H1 (cell line): ENCODE measurements at places on chromosomes 5 and 9.
A peak's percentile ranks its signal among the peaks of the same experiment; 100 is the strongest.

GRCh38 chr5:134561871-134562296 lies 36.4 kb downstream of the JADE2 start:
- no peak for DNase-seq

GRCh38 chr5:172901012-172901780 lies 58.0 kb upstream of the RPL26L1 start:
- DNase-seq: no peak

DNA sequence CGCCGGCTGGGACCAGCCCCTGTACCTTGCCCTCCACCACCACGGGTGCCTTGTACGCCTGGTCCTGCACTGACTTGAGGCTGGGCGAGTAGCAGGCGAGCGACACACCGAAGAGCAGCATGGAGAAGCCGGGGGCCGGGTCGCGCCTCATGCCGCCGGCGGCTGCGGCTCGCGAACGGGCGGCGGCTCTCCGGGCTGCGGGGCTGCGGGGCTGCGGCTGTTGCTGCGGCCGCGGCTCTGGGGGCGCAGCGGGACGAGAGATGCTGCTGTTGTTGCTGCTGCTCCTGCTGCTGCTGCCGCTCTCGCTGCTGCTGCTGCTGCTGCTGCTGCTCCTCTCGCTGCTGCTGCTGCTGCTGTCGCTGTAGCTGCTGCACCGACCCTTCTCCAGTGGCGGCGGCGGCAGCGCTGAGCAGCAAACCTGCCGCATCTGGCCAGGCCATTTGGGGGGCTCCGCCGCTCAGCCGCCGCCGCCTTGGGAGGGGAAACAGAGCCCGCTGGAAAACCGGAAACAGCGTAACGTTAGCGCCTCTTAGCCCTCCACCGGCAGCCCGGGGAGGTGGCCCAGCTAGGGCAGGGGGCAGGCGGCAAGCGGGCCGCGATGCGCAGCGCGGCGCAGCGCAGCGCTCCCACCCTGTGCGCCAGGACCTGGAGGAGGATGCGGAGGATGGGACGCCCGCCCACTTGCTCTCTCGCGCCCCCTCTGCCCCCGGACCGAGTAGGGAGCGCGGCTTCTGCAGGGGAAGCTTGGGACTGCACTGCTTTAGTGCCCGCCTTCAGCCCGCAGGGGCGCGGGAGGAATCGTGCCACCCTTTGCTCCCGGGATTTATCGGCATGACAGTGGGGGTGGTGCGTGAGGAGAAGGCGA lies at the start of gene NRG2:
Gene NRG2, minus strand, starts transcription at position 657 of the 865 bp plus-strand sequence.
- peak; percentile 46 for DNase-seq

GRCh38 chr9:115328228-115328627 lies 210.3 kb upstream of the TNC start:
- no peak for DNase-seq

DNA sequence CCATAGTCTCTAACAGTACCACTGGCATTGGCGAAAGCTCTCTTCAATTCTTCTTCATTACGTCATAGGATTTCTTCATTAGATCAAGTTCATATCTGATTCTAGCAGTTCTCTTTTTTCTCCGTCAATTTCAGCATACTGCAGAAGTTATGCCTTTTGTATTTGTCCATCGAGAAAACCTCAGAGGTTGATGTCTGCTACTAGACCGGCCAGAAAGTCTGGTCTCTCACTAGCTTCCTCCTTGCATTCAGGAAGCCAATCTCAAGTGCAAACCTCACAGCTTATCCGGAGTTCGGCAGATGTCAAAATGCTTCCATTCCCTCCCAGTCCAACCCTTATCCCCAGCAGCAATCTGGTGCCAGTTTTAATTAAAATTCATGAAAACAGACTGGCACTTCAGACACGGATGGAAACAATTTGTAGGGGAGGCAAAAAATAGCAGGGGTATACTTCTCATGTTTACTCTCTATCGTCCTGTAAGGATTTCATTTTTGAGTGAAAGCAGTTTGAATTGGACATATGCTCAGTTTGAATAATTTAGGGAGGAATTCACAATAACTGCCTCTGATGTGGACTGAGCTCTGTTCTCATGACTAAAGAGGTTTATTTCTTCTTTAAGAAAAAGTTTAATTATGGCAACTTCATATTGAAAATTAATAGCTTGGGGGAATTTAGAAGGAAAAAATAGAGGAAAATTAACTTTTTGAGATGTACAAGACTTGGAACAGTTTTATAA lies 56.4 kb upstream of the TMC1 start:
- DNase-seq: no peak

DNA sequence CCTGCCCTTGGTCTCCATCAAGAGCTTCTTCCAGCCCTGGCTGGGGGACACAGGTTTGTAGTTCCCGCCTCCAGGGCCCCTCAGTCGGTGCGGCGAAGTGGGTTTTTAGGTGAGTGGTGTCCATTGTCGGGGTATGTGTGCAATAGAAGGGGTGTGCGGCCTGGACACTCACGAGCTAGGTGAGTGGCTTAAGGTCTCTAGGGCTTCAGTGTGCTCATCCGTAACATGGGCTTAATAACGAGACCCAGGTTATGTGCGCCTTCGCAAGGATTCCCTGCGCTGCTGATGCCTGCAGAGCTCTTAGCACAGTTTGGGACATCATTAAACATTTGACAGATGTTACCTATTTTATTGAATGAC lies 656 bp downstream of the CEP78 start:
- DNase-seq: no peak

DNA sequence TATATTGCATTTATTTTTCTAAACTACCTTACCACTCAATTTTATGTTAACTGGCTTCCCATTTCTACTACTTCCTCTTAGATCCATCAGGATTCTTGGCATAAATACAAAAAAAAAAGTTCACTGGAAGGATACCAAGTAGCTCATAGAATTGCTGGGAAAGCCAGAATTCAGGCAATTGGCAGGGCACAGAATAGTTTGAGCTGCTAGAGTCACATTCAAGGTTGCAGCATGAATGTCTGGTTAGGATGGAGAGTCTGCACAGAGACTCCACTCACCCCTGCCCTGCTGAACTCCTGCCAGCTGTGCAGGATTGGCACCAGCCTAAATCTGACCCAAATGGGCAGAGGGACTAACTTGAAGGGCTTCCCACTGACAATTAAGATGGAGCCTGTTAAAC lies 4.9 kb upstream of the AMACR start:
- no peak for DNase-seq

GRCh38 chr9:14485366-14485765 lies 171.4 kb upstream of the NFIB start:
- DNase-seq: no peak

GRCh38 chr9:128428644-128429512 lies 8.2 kb downstream of the CERCAM start:
- no peak for DNase-seq

DNA sequence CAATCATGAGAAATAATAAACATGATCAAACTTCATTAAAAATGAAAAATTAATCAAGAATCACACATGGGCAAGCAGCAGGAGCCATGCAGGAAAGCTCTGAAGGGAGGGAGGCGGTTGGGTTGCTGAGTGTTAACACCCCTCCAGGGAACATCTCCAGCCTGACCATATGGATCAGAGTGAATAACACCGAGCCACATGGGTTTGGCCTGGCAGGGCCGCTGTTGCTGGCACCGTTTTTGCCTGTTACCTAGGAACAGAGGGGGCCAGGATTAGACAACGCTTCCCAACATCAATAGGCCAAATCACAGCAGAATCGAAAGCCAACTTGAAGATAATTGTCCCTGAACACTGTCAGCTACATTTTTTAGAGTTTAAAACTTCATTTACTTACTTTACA lies 160.2 kb downstream of the DENND1A start:
- no peak for DNase-seq

GRCh38 chr5:175520321-175520720 lies 42.0 kb downstream of the SFXN1 start:
- no peak for DNase-seq

DNA sequence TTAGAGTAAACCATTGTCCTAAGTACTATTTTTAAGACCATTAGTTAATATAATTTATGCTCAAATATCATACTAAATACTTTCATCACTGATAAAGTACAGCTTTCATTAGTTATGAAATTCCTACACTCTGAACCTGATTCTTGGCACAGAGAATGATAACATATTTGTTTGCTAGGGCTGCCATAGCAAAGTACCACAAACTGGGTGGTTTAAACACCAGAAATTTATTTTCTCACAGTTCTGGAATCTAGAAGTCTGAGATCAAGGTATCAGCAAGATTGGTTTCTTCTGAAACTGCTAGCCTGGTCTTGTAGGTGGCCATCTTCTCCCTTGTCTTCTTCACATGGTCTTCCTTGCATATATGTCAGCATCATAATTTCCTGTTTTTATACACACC lies 608.4 kb downstream of the TLE1 start:
- no peak for DNase-seq

DNA sequence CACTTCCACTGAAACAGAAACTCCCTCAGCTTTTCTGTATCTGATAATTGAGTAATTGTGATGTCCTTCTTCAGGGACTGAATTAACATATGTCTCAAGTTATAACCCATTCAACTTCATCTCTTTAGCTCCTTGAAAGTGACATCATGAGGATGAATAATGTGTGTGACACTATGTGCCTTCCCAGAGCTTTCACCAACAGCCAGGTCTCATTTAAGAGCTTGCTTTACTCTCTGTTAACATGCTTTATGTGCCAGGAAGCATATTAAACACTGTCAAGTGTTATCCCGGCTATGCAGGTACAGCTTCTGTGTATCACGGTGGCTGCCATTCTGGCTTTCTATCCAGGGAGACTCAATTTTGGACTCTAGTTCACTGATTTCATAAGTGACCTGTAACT lies 799.9 kb downstream of the CDH12 start:
- DNase-seq: no peak

- DNase-seq: no peak
Observed at GRCh38 chr9:2816476-2817141, 27.3 kb downstream of the PUM3 start.

- no peak for DNase-seq
Observed at GRCh38 chr9:5278486-5278885, 26.0 kb downstream of the RLN2 start.

GRCh38 chr5:59125011-59125961 lies 542.4 kb downstream of the RAB3C start:
- no peak for DNase-seq

DNA sequence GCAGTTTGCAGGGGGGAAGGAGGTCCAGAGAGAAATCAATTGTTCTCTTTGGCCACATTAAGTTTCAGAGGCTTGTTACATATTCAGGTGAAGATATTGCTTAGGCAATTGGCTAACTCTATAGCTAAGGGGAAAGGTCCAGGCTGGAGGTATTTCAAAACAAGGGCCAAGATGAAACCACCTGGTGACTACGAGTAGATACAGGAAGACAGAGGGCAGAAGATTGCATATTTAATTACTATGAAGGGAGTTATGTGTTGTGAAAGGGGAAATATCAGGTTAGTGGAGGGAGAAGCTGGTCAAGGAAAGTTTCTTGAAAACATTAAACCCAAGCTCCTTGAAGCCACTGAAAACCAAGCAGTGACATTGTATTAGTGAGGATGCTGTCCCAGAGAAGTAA lies 1.9 kb upstream of the RAD23B start:
- DNase-seq: no peak

DNA sequence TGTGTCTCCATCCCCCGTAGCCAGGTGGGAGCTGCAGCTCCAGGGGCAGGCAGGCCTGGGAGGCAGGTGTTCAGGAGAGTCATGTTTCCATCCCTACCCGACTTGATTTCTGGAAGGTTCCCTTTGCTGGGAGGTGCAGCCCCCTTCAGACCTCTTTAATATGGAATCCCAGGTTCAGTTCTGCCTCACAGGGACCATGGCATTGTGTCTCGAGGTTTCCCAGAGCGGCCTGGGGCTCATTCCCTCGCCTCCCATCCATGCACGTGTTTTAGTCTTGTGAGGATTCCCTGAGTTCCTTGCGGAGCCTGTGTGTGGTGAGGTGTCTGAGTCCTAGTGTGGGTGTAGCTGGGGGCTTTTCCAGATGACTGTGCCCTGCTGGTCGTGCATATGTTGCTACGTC lies 16.5 kb upstream of the AHRR start:
- DNase-seq: no peak

GRCh38 chr5:135491552-135492318 lies 39.6 kb upstream of the TIFAB start:
- DNase-seq: no peak

GRCh38 chr9:115411516-115411915 lies 293.6 kb upstream of the TNC start:
- no peak for DNase-seq

GRCh38 chr9:136179101-136179616 lies 25.8 kb downstream of the LHX3 start:
- peak; percentile 52 for DNase-seq
